ENCODE measurements at places on chromosomes 2 and 18.

- DNase-seq: no peak
These were observed 134.3 kb downstream of the ACKR3 start for GRCh38 chr2:236703906-236704305.

- no peak for DNase-seq
These were observed 98.2 kb downstream of the DYNC1I2 start for GRCh38 chr2:171785450-171785849.

DNA sequence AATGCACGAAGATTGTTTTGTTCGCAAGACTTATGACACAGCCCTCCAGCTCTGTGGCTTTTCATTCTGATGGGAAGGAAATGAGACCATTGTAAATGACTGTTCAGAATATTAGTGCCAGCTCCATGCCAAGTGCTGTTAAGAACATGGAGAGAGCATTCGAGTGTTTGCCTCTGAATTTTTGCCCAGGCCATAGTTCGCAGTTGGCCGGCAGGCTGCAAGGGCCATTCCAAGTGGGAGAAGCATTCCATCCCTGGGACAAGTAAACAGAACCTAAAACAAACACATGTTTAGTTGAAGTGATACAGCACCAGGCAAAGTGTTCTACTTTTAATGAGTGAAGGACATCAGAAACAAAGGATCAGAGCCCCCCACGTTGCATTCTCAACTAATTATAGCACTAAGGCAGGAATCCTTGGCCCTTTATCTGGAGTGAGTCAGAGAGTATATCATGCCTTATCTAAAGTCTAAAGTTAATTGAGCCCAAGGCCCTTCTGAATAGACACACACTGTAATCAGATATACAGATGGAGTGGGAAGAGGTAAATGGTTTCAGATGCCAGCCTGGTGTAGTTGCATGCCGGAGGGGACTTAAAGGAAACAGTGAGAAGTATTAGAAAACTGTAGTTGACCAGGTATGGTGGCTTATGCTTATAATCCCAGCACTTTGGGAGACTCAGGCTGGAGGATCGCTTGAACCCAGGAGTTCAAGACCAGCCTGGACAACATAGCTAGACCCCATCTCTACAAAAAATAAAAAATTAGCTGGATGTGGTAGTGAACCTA lies 53.3 kb downstream of the NEDD4L start:
- DNase-seq: no peak

GRCh38 chr18:36771245-36771644 lies 57.6 kb downstream of the TPGS2 start:
- DNase-seq: no peak

GRCh38 chr2:48264627-48265026 lies 265.3 kb upstream of the STON1 start:
- DNase-seq: no peak

DNA sequence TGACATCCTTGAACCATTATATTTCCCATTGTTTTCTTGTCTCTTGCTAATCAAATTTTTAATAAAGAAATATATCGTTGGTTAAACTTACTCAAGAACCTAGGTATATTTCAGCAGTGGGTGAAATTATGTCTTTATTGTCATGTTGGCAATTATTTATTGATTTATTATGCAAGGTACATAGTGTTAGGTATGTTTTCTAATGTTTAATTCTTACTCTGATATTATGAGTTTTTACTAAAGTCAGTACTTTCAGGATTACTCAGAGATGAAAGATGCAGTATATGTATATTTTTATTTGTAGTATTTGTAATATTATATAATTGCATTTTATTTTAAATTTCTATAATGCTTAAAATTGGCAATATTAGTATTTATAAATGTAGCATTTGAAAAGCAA lies 46.9 kb downstream of the PSMD14 start:
- no peak for DNase-seq

GRCh38 chr2:196849895-196850294 lies 40.7 kb upstream of the C2orf66 start:
- DNase-seq: peak; percentile 56

DNA sequence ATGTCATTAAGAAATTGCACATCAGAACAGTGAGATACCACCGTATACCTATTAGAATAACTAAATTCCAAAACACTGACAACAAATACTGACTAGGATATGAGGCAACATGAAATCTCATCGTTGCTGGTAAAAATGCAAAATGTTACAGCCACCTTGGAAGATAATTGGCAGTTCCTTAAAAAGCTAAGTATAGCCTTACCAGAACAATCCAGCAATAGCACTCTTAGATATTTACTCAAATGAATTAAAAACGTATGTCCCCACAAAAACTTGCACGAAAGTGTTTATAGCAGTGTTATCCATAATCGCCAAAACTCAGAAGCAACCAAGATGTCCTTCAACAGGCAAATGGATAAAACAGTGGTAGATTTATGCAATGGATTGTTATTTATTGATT lies 241.7 kb downstream of the EPHA4 start:
- DNase-seq: no peak

DNA sequence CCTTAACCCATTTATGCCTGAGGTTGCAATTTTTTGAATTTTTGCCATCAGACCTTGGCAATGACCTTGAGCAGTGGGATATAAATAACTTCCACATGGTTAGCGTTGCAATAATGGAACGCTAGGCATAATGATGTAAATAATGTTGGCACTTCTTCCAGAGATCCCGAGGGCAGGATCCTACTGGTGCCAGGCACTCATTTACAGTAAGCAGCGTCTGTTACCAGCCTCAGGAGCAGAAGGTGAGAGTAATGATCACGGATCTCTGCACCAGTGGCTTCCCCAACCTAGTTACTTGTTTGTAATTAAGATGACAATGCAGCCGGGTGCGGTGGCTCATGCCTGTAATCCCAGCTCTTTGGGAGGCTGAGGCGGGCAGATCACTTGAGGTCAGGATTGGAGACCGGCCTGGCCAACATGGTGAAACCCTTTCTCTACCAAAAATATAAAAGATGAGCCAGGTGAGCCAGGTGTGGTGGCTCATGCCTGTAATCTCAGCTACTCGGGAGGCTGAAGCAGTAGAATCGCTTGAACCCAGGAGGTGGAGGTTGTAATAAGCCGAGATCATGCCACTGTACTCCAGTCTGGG lies 41.9 kb downstream of the CPO start:
- DNase-seq: no peak

DNA sequence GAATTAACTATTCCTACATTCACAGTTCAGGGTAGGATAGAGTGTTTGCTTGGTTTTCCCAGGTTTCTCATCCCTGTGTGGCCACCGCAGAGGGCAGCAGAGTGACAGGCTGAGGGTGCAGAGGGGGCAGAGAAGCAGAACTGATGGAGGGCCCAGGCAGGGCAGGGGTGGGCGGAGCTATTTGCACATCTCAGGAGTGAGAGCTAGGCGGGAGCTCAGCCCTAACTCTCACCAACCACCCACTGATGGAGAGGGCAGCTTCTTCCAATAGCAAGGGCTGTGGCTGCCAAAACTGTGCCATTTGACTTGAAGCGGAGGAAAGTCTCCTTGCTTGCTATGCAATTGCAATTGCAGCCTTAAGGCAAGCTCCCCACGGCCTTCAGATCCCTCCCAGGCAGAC lies 12.0 kb upstream of the DARS1 start:
- DNase-seq: no peak

GRCh38 chr2:219596954-219597551 lies 604 bp upstream of the STK11IP start:
- peak; percentile 33 for DNase-seq

DNA sequence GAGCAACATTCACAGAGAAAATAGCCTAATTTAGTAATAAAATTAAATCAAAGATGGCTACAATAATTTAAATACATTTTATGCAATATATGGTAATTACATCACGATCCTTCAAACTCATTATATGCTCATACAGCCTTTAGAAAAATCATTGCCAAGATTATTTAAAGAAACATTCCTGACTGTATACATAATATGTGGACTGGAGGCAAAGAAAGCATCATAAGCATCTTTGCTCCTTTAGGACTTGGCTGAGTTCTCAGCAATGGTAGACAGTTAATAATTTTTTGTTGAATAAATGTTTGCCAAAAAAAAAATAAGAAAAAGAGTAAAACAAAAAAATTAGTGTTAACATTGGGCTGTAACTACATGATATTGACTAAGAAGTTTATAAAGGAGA lies 26.9 kb downstream of the NCKAP5 start:
- DNase-seq: no peak

- peak; percentile 96 for DNase-seq
These were observed 246.7 kb downstream of the BABAM2 start for GRCh38 chr2:28137221-28137620.

DNA sequence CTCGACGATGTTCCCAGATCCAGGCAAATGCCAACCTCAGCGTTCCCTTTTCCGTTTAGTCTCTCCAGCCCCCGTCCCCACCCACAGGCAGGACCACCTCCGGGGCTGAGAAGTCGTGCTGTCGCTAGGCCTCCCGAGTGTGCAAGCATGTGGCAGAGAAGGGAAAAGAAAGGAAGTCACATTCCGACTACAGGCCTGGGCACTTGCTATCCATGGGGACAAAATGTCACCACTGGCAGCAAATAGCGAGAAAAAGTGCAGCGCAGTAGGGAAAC lies 420 bp downstream of the PIGN start:
- peak; percentile 33 for DNase-seq

DNA sequence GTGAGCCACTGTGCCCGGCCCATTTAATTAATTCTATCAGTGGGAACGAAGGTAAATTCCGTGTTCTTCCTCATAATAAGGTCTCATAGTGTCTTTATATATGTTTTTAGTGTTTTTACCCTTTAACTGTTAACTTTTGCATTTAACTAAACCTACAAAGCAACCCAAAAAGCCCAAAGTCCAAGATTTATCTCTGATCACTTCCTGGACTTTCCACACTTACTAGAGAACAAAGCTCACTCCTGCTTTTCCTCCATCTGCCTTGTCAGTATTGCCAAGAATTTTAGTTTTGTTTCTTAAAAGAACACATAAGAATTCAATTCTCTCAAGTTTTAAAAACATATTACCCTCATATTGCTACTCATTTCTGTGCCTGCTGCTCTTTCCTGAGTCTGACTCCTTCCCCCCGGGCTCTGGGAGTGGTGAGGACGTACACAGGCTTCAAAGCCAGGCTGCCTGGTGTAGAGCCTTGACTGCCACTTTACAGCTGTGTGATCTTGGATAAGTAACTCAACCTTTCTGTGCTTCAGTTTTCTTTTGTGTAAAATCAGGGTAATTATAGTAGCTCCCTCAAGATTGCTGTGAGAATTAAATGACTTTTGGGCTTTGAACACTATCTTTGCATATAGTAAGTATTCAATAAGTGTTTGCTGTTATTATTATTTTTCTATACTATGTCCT lies 24.9 kb upstream of the GPR155 start:
- DNase-seq: no peak

- DNase-seq: no peak
These were observed 160.5 kb upstream of the STK17B start for GRCh38 chr2:196331851-196332250.

GRCh38 chr18:45874491-45875184 lies 49.2 kb downstream of the SIGLEC15 start:
- peak; percentile 26 for DNase-seq

DNA sequence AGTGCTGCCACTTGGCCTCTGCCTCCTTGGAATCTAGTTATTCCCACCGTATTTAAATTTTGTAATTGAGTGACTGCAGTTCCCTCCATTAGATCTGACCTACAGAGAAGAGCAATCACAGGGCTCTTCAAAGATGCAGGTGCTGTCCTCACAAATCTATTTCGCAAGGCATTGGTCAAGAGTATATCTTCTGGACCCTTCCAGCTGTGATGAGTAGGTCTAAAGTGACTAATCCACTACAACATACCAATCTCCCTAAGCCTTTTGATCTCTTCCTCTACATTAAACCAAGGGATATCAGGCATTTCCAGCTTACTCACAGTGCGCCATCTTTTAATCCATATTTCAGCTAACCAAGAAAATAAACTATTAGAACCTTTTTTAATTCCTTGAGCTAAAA lies 65.1 kb upstream of the COL3A1 start:
- peak; percentile 33 for DNase-seq

DNA sequence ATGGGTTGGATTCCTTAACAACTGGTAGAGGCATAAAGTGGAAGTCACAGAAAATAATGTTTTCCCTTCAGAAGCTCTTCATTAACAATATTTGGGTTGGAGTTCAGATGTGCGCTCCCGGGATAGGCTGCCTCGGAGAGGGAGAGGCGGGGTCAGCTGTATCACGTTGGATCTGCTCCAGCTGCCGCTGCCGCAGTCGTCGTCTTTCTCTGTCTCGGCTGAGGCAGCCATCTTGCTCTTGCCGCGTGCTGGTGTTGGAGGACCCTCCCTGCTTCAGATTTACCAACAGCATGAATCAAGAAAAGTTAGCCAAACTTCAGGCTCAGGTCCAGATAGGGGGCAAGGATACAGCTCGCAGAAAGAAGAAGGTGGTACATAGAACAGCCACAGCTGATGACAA lies 35.1 kb downstream of the TANC1 start:
- no peak for DNase-seq

DNA sequence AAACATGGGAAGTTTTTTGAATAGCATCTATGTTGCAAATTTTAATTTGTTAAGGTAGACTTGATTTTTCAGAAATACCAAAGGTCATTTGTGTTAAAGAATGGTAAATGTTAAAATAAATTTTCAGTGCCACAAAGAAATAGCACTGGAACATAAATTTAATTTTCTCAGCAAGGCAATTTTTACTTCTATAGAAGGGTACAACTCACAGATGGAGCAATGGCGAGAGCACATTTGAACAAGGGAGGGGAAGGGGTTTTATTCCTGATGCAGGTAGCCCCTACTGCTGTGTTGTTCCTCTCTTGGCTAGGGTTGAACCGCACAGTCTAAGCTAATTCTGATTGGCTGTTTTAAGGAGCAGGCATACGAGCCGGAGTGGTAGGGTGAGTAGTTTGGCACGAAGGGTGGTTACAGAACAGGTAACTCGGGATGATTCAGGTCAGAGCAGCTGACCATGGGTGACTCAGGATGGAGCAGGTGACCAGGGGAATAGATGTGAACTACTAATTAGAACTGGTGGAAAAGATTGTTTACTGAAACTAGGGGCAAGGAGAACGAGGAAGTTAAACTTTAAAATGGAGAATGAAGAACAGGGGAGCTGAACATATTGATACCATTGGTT lies 50.1 kb upstream of the PSME4 start:
- no peak for DNase-seq

- no peak for DNase-seq
These were observed 66.4 kb upstream of the CHMP1B start for GRCh38 chr18:11784674-11785304.

- peak; percentile 73 for DNase-seq
These were observed 58.1 kb upstream of the RALBP1 start for GRCh38 chr18:9417073-9417851.

- DNase-seq: peak; percentile 92
These were observed 7.7 kb upstream of the COL6A3 start for GRCh38 chr2:237421542-237422116.

- DNase-seq: no peak
These were observed 219.0 kb downstream of the ACTR3 start for GRCh38 chr2:114108824-114109416.

DNA sequence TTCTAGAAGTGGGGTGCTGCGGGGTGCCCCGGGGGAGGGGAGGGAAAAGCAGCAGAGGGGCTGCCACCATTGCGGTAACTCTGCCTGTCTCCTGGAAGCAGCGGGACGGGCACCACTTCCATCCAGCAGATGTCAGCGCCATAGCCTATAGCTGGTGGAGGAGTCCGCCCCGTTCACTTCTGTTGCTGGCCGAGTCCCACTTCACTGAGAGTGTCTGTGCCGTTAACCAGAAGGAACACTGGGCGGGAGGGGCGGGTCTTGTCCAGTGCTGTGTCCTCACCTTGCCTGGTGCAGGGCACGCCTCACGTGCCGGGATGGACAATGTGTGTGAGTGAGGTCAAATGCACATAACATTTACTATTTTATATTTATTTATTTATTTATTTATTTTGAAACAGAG lies 19.3 kb upstream of the ODC1 start:
- DNase-seq: peak; percentile 9

All from choroid plexus epithelial cell (primary cell).